ENCODE measurements at places on chromosomes 2 and 18. TPM values are rescaled to one million over a fixed set of nuclear protein-coding genes. Genes with fewer than 3 reads are reported as not detected.

UGT1A4 gene
- not detected for total RNA-seq

DPYSL5 gene
- 3.7 TPM for total RNA-seq

IL37 gene
- total RNA-seq: not detected

DNAJC5G gene
- not detected for total RNA-seq

CCDC68 gene
- total RNA-seq: 2.7 TPM

APOB gene
- 0.23 TPM for total RNA-seq

DLX1 gene
- total RNA-seq: 2.4 TPM

BCL11A gene
- 0.10 TPM for total RNA-seq

ACADL gene
- 0.07 TPM for total RNA-seq

SERPINB4 gene
- 0.07 TPM for total RNA-seq

FOXI3 gene
- not detected for total RNA-seq

MTCL1 gene
- 63.1 TPM for total RNA-seq

ARHGEF33 gene
- not detected for total RNA-seq

UXS1 gene
- total RNA-seq: 49.3 TPM

FAM124B gene
- not detected for total RNA-seq

ACMSD gene
- not detected for total RNA-seq

SLC25A52 gene
- not detected for total RNA-seq

RPE gene
- 67.4 TPM for total RNA-seq

GCG gene
- not detected for total RNA-seq

OR6B2 gene
- total RNA-seq: not detected

DTNA gene
- 0.33 TPM for total RNA-seq

HOXD13 gene
- 0.29 TPM for total RNA-seq

COL4A4 gene
- total RNA-seq: 2.4 TPM

KIF1A gene
- total RNA-seq: 0.83 TPM

RAPGEF4 gene
- total RNA-seq: 0.28 TPM

REG1B gene
- not detected for total RNA-seq

GIGYF2 gene
- total RNA-seq: 23.2 TPM

PDIA6 gene
- 359 TPM for total RNA-seq

NEB gene
- 0.21 TPM for total RNA-seq

GNLY gene
- total RNA-seq: not detected

PLEK gene
- 0.06 TPM for total RNA-seq

CD8A gene
- total RNA-seq: 0.34 TPM

MPP4 gene
- 0.07 TPM for total RNA-seq

CROCC2 gene
- total RNA-seq: not detected

IL36RN gene
- 0.05 TPM for total RNA-seq

RASGRP3 gene
- 0.61 TPM for total RNA-seq

CRYGC gene
- total RNA-seq: not detected

NAT8 gene
- total RNA-seq: not detected

GPBAR1 gene
- total RNA-seq: 0.23 TPM

Data from A549 treated with GW870086 at 1 μM for 4 hours (cell line).